ENCODE measurements at places on chromosomes 7 and 10. TPM values are rescaled to one million over a fixed set of nuclear protein-coding genes. Genes with fewer than 3 reads are reported as not detected.

GRCh38 chr7:133121175-133121844, 39.4 kb upstream of the CHCHD3 start:
- no peak for DNase-seq

DNA sequence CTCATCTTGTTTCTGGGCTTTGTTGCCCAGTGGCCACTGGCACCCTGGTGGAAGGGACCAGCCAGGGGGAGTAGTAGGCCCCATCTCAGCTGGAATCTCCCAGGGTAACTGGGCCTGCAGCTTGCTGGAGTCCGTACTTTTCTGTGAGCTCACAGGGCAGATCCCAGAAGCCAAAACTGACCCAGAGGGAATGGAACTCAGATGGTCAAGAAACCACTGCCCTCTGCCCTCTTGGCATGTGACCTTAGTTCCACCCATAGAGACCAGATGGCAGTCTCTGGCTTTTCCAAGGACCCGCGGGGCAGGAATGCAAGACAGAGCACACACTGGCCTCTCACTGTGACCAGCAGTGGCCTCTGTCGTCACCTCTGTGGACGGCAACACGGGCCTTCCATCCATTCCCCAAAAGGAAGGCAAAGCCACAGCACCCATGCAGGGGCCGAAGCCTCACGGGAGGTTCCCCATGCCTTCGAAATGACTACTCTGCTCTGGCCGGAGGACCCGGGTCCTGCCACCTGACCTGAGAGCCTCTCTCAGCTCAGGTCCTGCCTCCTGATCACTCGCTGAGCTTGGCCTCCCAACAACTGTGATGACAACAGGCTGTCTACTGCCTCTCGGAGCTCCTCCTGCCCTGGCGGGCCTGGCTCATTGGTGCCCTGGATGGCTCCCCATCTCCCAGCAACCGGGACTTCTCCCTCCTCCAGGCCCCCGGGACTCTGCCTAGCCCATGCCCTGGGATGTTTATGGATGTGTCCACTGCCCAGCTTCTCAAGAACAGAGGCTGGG, 29.9 kb downstream of the MYL10 start:
- DNase-seq = no peak

- no peak for DNase-seq
These were observed 7.7 kb downstream of the TMEM273 start for GRCh38 chr10:49180444-49180860.

DNA sequence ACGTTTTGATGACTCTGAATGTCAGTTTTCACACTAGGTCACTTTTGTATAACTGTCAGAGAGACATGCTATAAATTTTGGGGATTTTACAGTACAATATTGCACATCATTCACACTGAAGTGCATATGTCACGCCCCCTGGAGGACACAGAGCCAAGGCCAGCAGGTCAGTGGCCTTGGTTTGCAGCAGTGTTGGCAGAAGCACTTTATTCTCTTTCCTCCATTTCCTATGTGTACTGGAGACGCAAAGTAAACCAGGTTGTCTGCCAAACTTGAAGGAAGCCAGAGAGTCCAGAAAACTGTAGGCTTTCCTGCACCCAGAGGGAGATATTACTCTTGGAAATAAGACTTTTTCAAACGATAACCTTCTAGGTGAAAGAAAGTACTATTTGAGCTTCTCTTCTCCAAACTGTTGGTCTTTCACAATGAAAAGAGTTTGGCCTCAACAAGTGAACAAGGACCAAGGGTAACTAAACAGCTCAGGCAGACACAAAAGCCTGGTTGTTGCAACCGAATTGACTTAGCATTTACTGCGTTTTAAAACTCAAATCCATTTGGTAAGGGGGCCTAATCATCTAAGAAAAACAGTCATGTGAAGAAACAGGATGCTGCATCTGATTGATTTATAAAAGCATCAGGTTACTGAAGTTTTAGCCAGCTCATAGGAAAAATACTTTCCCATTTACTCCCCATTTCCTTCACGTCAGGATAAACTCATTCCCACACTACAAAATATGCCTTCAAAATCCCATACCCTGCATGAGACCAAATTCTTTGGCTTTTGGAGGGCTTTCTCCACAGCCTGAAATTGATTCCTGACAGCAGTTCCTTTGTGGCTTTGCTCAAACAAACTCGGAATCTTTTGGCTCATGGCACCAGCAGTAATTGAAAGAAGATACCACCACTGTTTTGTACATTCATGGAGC, 83.0 kb upstream of the SEC61G start:
- DNase-seq = no peak

GRCh38 chr7:138882249-138882648, 84.3 kb upstream of the ATP6V0A4 start:
- DNase-seq = no peak

DNA sequence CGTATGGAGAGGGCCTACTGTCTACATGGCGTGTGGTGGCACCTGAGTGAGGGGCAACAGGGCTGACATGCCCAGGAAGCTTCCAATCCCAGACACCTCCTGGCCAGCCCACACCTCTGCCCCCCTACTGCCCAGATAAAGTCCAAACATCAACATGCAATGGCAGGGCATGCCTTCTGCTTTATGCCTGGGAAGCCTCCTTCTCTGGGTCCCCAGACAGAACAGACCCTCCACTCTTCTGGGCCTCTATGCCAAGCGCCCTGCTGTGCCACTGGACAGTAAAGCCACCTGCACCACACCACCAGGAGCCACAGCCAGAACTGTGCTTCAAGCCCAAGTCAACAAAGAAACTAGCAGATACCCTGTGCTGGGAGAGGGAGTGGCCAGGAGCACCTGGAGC, 12.5 kb downstream of the TMEM72 start:
- no peak for DNase-seq

DNA sequence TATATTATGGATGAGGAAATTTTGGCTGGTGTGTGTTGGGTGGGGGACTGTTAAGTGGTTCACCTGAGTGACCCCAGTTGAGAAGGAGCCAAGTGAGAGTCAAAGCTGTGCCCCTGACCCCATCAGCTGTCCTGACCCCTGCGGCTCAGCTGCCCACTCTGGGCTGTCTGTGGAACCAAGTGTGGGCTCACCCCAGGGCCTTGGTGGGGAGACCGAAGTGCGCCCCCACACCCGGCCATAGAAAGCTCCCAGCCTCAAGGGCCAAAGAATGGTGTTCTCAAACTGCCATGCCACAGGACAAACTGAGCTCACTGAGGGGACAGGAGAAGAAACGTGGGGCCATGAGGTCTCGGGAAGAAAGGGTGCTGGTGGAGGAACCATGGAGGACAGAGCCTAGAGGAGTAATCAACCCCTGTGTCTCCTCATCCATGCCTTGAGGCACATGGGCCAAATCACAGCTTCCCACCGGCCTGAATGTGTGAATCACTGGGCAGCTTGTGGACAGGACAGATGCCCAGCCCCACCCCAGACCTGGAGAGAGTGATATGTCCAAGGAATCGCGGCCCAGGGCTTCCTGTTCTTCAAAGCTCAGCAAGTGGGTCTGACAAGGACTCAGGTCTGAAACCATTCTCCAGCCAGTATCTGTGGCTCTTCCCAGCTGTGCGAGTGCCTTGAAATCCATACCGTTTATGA, 86.2 kb upstream of the CACUL1 start:
- DNase-seq = no peak

- peak; percentile 3 for DNase-seq
These were observed 282.1 kb downstream of the KCND2 start for GRCh38 chr7:120554960-120555571.

DNA sequence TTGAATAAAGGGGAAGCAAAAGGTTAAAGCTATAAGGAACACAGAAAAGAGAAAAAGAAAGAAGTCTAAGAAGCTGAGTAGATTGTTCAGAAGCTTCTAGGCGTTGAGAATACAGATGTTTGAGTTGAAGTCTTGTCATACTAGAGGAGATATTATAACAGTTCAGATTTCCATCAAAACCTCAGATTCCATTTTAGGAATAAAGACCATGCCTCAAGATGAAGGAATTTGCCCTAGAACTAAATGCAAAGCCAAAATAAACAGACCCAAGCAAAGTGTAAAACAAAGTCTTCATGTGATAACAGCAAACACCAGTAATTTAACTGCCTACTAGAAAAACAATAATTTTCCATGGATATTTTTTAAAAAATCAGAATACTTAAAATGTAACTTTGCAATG, 476.5 kb upstream of the POT1 start:
- DNase-seq = no peak

DNA sequence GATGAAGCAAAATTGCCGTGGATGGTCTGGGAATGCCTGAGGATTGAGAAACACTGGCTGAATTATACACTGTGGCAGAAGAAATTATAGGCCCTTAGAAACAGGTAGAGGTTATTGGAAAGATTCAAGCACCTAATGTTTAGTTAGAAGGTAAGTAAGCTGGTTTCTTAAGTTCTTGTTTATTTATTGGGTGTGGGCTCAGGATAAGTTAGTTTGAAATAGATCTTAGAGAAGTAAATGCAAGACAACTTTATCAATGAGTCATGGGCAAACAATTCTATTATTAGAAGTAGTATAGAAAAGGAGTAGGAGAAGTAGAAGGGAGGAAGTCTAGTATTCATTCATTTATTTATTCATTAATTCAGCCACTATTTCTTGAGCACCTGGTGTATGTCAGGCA, 96.5 kb downstream of the KAT6B start:
- no peak for DNase-seq

DNA sequence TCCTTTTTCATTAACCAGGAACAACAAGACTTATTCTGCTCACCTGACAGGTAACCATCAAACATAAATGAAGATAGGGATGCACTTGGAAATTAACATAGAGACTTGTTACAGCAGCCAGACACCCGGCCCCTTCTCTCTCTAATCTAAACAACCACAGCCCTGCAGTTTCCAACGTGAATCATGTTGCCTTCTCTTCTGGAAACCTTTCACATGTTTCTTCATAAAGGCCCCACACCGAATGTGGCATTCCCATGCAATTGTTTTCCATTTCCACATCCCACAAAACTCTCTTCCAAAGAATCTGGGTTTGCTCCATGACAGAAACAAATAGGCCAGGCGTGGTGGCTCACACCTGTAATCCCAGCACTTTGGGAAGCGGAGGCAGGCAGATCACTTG, 15.0 kb upstream of the WDR86 start:
- DNase-seq = no peak

- DNase-seq = no peak
These were observed 136.1 kb downstream of the ATE1 start for GRCh38 chr10:121791761-121792160.

GRCh38 chr7:148472406-148472805, 118.2 kb upstream of the C7orf33 start:
- no peak for DNase-seq

- no peak for DNase-seq
These were observed 68.6 kb upstream of the CACUL1 start for GRCh38 chr10:118823256-118823907.

- DNase-seq = peak; percentile 57
These were observed 20.8 kb upstream of the HYAL4 start for GRCh38 chr7:123823898-123824753.

Gene NRP1
- total RNA-seq = 0.21 TPM

Gene ACSL5
- 29.4 TPM for total RNA-seq

Gene SRRM3
- not detected for total RNA-seq

Gene EN2
- total RNA-seq = not detected

Gene NFE2L3
- total RNA-seq = 24.0 TPM

Gene H2BK1
- not detected for total RNA-seq

Gene PRPS1L1
- total RNA-seq = not detected
